ENCODE measurements at places on chromosomes 6 and 20.

DNA sequence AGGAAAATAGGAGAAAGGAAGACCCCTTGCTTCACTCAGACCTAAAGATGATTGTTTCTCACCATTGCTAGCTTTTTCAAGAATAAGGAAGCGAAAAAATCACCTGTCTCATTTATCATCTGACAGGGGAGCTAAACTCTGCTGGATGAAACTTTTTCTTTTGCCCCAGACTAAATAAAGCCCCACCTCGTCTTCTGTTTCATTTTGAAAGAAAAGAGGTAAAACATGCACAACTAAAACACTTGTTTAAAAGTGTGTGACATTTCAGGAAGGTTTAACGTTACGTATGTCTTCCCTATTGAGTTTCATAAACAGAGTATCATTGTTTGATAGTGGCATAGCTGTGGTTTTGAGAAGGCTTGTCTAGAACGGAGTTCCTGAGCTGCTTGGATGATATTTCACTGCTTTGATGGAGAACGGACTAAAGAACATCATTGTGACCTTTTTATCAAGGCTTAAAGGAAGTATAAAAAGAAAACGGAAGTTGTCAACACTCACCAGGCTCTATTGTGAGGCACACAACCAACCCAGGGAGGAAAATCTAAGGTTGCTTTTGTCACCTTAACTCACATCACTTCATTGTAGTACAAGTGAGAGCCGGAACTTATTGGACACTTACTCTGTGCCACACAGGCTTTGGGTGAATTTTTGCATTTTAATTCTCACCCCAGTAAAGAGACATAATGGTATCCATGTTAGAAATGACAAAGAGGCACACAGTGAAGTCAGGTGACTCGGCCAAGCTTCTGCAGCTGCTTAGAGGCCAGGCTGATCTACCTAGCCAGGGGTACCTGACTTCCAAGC is 29.5 kb downstream of the TSHZ2 start:
- no peak for DNase-seq

DNA sequence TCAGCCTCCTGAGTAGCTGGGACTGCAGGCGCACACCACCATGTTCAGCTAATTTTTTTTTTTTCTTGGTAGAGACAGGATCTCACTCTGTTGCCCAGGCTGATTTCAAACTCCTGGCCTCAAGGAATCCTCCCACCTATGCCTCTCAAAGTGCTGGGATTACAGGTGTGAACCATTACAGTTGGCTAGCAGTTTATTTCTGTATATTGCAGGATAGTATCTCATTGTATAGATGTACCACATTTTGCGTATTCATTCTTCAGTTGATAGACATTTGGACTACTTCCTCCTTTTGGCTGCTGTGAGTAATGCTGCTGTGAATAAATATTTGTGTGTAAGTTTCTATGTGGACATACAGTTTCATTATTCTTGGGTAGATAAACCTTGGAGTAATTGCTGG is 32.9 kb downstream of the ASXL1 start:
- DNase-seq: no peak

- no peak for DNase-seq
Observed at GRCh38 chr20:57711311-57711712, 1.5 kb upstream of the PMEPA1 start.

GRCh38 chr6:136961848-136962247 is 39.7 kb downstream of the SLC35D3 start:
- DNase-seq: no peak

DNA sequence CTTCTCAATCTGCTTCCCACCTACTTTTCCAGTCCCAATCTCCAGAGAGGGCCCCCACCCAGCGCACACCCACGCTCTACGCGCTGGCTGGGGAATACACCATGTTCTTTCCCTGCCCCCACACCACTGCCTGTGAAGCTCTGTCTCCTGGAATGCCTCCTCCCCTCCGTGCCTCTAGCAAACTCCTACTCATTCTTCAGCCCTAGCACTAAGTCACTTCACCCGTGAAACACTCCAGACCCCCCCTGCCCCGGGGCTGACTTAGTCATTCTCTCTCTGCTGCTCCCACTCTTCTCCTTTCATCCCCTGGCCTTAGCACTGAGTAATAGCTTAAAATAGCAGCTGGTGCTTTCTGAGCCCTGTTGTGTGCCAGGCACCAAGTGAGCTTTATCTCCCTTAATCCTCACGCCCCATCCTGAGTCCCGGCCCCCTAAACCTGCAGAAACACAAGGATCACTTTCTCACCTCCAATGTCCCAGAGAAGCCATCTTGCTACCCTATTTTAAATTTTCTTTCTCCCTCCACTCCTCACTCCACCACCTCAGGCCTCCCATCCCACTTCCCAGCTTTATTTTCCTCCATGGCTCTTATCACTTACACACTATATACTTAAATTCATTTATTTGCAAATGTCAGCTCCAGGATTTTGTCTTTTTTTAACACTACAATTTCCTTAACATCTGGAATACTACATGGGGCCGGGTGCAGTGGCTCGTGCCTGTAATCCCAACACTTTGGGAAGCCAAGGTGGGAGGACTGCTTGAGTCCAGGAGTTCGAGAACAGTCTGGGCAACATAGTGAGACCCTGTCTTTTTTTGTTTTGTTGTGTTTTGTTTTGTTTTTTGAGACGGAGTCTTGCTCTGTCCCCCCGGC is 6.3 kb upstream of the PARD6B start:
- DNase-seq: peak; percentile 87

- DNase-seq: peak; percentile 21
Observed at GRCh38 chr20:10316582-10316981, 98.0 kb downstream of the SNAP25 start.

- no peak for DNase-seq
Observed at GRCh38 chr6:75363304-75363703, 78.7 kb upstream of the TMEM30A start.

DNA sequence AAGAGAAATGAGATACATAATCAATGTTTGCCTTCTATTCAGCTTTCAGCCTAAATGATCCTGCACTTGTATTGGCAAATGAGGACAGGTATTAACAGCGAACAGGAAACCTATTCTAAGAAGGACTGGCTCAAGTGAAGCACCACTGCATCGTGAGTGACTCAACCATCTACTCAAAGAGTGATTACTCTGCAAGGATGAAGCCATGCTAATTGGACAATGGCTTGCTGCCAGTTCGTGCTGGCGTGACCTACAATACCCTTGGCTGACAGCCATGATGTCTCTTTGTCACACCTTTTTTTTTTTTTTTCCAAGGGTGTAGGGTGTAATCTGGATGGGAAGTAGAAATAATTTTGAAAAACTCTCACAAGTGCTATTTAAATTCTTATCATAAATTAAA is 104.9 kb downstream of the GJA10 start:
- DNase-seq: peak; percentile 41

All from activated CD4-positive, alpha-beta T cell treated with anti-CD3 and anti-CD28 coated beads, Interleukin-2, amount 50 U/mL, for 48 hours (primary cell).